NCI-H510A treated with DMSO at 0.1 percent for 48 hours (cell line): ENCODE measurements at places on chromosomes 3 and 15.

DNA sequence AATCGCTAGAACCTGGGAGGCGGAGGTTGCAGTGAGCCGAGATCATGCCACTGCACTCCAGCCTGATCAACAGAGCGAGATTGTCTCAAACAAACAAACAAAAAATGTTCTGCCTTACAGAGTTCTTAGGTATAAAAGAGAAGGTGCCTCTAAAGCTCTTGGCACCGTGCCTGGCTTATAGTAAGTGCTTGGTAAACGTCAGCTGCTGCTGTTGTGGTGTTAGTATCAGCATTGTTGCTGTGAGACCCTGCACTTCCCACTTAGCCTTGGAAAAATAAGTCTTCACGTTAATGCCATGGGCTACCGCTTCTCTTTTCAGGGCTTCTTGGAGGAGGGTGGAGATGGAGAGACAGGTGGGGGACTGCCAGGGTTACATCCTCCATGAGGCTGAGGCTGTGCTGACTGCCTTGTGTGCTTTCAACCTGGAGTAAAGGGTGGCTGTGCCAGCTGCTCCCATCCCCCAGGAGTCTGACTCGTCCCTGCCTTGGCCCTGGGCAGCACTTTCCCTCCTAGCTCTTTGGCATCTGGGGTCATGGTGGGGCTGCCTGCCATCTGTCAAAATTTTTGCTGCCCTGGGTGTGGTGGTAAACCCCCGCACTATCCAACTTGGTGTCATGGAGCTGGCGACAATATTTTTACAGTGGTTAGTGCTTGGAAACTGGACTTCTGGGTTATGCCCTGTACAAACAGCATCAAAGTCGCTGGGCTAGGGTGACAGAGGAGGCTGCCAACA is 17.8 kb downstream of the FLNB start:
- DNase-seq: peak; percentile 84

DNA sequence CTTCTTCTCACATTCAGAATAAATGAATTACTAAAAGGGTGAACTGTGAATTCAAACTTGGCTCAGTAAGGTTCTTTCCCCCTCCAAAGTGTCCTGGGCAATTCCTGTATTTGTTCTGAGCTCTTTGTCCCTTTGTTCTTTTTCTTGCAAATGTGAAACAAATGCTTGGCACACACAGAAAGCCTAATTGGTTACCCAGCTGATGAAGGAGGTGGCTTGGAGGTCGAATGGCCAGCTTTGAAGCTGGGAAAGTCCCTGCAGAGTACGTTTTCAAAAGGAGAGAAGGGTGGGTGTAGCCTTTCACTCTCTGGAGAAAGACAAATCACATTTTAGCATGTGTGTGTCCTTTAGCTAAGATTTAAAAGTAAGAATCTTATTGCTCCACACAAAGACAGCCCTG is 154.4 kb downstream of the PEX5L start:
- no peak for DNase-seq

- DNase-seq: no peak
Measured at GRCh38 chr15:25714538-25714840, 148.6 kb downstream of the ATP10A start.

- no peak for DNase-seq
Measured at GRCh38 chr3:188553569-188553968, 399.6 kb downstream of the LPP start.
